ENCODE measurements at places on chromosomes 12 and 14.

- DNase-seq = no peak
Observed at GRCh38 chr14:73311708-73312030, 74.4 kb downstream of the PAPLN start.

- DNase-seq = no peak
Observed at GRCh38 chr12:130715998-130716968, at the start of gene RIMBP2. TSS of gene RIMBP2 (minus strand) at chr12:130716299. CDS start at chr12:130479013, 237,286 bp downstream.

GRCh38 chr14:23556700-23557440 is 799 bp downstream of the THTPA start:
- DNase-seq = peak; percentile 43

DNA sequence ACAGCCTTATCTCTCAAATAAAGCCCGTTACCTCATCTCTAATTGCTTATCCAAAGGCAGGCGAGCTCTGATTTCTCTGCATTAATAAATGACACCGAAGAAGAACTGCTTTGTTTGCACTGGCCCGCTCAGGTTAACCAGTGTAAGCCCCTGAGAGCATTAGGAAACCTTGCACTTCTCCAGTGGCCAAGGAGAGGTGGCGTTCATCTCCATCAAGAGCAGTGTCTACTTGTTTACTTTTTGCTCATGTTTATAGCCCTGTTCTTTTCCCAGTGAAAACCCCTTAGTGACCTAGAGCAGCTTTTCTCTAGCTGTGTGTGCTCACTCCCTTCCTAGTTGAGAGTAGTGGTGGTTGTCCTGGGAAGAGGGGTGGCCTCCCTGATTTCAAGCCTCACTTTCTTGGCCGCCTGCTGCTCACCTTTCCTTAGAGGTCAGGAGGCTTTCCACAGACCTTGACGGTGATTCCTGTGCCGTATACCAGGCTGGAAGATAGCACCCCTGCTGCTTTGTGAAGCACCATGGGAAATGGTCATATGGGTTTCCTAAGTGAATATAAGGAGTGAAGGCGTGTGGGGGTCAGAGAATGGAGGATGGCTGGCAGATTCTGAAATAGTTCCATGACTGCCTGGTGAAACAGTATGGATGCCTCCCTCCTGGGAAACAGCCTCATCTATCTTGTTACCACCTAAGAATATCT is 16.6 kb downstream of the FBXW8 start:
- no peak for DNase-seq

DNA sequence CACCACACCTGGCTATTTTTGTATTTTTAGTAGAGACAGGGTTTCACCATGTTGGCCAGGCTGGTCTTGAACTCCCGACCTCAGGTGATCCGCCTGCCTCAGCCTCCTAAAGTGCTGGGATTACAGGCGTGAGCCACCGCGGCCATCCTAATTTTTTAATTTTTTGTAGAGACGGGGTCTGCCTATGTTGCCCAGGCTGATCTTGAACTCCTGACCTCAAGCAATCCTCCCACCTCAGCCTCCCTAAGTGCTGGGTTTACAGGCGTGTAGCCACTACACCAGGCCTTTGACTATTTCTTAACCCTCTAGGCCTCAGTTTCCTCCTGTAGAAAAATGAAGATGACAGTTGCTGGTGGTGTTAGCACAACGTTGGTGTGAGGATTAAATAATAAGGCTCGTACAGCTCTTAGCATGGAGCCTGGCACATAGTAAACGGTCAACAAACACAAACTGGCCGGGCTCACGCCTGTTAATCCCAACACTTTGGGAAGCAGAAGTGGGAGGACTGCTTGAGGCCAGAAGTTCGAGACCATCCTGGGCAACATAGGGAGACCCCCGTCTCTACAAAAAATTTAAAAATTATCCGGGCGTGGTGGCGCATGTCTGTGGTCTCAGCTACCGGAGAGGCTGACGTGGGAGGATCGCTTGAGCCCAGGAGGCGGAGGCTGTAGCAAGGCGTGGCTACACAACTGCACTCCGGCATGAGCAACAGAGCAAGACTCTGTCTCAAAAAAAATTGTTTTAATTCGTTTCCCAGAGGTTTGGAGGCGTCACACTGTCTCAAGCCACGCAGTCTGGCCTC is 979 bp downstream of the DDX54 start:
- no peak for DNase-seq

All from right cardiac atrium (tissue), 5 donors.